ENCODE measurements at places on chromosomes 11 and 22.
A peak's percentile ranks its signal among the peaks of the same experiment; 100 is the strongest.

DNA sequence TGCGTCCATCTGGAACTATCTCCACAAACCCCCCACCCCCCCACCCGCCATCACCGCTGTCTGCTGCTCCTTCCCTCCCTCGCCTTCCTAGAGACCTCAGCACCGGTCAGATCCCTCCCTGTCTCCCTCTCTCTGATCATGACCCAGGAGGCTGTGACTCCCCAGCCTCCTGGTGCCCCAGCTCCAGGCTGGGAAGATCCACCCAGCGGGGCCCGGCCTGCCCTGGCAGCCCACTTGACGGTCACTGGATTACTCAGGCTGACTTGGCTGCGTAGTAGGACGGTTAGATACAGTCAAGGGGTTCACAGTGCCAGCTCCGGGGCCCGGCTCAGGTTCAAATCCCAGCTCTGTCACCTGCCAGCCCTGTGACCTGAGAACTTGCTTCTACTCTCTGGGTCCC, 59.3 kb downstream of the ANO1 start:
- DNase-seq: no peak

DNA sequence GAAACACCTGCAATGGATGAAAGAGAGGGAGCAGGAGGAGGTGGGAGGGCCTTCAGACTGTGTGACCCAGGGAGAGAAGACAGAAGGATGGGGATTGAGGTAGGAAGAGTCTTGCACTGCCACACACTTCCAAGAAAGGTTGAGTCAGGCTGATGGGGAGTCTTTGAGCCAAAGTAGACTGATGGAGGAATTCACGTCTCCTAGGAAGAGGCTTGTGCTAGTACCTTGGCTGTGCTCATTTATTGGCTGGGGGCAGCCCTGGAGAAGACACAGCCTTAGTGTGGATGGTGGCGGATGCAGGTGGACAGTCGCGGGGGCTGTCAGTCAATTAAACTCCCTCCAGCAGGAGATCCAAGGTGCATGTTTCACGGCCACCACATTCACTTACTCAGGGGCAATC, 16.2 kb upstream of the ACCSL start:
- no peak for DNase-seq

GRCh38 chr11:46360878-46361277, 13.6 kb downstream of the DGKZ start:
- no peak for DNase-seq

GRCh38 chr11:26096451-26096850, 235.5 kb upstream of the ANO3 start:
- peak; percentile 45 for DNase-seq

- peak; percentile 64 for DNase-seq
Measured at GRCh38 chr11:113994077-113994954, 19.4 kb downstream of the HTR3A start.

DNA sequence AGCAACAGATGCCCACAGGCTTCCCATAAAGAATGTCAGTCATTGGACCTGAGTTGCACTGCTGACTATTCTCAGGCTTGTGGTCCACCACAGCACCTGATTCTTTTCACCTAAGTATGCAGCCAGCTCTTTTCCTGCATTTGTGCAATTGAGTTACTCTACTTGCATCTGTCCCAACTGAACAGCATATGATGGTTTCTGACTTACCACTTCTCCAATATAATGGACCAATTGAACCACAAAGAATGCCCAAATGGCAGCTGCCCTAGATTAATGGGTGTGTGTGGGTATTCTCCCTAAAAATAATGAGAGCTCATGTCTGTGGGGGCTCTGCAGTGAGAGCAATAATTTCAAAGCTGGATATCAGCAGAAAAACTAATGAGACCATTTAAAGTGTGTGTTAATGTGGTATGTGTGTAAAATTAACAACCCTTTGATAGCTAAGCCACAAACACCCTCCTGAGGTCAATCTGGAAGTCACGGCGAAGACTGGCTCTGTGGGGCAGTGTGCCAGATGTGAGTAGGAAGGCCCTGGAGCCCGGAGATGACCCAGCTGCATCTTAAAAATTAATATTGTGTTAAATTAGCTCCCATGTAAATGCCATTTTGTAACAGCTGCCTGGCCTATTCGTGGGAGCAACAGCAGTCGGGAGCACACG, 43.8 kb downstream of the SC5D start:
- no peak for DNase-seq

DNA sequence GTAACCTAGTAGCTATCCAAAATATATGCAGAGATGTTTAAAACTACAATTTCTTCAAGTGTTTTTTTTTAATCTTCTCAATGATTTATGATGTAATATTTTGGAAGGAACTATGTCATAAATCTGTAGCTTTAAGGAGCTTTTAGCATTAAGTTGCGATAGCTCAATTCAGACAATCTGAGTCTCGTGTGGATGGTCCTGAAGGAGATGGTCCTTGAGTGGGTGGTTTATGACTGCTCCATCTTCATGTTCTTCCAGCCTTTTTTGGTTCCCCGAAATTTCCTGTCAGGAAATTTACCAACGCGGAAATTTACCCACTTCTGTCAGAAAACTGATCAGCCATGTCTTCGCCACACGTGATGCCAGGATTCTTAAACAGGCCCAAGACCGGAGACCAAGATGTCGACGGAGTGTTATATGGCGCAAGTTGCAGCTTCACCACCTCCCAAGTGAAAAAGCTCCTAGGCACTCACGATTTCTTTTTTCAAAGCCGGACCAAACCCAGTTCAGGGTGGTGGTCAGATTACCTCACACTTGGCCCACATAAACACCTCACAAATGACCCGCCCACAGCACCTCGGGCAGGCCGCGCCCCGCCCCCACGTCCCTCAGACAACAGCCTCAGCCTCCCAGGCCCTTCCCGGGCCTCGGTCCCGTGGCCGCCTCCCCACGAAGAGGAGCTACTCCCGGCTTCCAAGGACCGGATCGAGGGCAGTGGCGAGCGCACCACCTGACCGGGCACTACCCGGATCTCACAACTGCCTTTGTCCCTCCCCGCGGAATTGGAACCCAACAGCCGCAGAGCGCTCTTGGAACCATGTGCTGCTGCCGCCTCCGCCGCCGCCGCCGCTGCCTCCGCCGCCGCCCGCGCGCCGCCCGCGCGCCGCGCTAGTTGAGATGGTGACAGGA, at the start of gene MORC2:
TSS of gene MORC2 (minus strand) at position 760 of the 909 bp plus-strand sequence. CDS start 885 bp downstream, outside the sequence.
- no peak for DNase-seq

- peak; percentile 30 for DNase-seq
Measured at GRCh38 chr11:69014084-69014851, 1.2 kb upstream of the MRGPRF start.

DNA sequence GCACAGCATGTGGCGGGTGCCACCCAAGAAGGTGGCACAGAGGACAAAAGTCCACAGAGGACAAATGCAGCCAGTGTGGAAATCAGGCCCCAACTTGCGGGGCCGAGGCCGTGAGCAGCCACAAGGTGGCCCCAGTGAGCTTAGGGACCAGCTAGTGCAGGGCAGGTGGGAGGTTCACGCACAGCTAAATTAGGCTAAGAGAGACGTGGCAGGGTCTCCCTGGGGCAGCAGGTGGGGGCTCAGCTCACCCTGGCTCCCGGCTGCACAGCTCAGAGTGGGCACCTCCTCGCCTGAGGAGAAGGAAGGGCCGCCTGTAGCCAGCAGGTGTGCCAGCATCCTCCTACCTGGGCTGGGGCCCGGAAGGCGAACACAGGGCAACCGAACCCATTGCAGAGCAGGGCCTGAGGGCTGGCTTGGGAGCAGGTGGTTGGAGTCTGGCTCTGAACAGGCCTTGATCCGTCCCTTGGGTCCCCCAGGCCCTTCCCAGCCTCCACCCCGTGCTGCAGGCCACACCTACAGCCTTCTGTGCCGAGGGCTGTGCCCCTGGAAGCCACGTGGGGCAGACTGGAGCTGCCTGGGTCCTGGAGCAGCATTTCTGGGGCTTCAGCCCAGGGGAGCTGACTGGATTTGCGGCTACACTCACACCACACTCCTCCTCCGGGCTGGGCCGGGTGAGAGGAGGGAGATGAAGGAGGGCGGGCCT, 26.1 kb upstream of the CELSR1 start:
- DNase-seq: peak; percentile 61

DNA sequence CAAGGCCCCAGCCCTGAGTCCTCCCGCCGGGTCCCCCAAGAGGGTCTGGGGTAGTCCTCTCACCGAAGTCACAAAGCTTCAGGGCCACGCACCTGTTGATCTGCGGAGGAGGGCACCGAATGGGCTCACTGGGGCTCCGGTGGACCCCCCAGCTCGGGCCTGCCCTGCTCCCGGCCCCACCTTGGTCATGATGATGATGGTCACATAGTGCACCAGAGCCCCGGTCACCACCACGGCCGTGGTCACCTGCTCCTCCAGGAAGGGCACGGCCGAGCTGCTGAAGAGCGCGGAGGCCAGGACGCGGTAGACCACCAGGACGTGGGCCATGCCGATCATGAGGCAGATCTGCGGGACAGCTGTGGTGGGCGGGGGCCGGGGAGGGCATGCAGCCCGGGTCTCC, 13.5 kb upstream of the SIGIRR start:
- no peak for DNase-seq

DNA sequence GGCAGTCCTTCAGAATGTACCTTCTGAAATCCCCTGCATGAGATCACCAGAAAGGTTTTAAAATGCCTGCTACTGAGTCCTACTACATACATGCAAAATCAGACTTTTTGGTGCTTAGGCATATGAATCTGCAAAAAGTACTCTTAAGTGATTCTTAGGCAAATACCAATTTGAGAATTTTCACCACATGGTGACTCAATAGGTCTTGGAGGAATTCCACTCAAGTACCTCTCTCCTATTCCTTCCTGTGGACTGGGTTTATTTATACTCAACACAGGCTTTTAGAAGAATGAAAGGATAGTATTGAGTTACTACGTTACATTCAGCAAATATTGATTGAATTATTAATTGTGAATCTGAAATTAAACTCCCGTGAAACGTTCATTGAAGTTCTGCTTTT, 223.9 kb downstream of the CNTN5 start:
- no peak for DNase-seq

GRCh38 chr11:126919147-126919823, 81.3 kb downstream of the KIRREL3 start:
- no peak for DNase-seq

DNA sequence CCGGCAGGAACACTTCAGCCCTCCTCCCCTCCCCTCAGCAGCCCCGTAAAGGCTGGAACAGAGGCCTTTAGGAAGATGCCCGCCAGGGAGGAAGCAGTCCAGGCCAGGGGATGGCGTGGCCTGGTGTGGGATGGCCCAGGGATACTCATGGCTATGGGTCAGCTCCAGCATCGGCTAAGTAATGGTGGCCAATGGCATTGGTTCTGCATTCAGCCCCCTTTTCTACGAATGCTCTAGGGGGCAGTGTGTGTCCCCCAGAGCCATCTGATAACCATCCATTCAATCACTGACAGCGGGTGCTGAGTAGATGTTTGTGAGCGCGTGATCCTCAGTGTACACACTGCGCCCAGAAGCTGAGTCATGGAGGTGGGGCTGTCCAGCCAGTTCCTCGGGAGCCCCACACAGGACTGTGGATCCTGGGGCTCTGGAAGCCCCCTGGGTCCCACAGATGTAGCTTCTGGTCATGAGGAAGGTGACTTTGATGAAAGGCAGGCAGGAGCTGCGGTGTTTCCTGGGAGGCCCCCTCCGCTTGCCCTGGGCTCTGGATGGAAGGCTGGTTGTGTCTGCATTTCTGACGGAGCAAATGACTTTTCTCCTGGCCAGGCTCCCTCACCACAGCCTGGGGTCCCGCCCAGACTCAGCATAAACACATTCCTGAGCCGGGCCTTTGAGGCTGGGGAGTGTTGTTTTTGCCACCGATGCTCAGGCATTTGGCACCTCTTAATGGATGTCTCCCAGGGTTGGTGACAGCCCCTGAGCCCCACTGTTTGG, 46.5 kb downstream of the FBLN1 start:
- no peak for DNase-seq

DNA sequence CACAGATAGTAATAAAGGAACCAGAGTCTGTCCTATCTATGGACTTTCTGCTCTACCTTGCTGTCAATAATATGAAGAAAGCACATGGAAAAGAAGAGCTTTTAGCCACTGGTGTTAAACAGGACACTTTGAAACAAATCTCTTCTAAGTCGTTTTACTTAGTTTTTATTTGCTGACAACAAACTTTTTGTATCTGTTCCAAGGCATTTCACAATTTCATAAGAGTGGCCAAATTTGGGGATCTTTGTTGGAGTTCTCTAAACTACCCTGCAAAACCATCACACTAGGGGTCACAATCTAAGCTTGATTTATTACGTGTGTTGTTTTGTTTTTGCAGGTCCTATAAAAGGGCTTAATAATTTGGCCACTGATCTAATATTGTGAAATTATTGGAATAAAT, 54.4 kb downstream of the BBOX1 start:
- no peak for DNase-seq

GRCh38 chr11:30991802-30992512, 377.6 kb downstream of the DCDC1 start:
- DNase-seq: no peak

GRCh38 chr11:86774417-86774816, 25.9 kb upstream of the PRSS23 start:
- no peak for DNase-seq

- DNase-seq: no peak
Measured at GRCh38 chr22:35397095-35397904, 2.6 kb upstream of the MCM5 start.

- peak; percentile 57 for DNase-seq
Measured at GRCh38 chr11:63839508-63840355, 822 bp downstream of the MARK2 start.

GRCh38 chr11:117973503-117973860, 12.7 kb upstream of the IL10RA start:
- no peak for DNase-seq

GRCh38 chr11:99423428-99423983, 402.8 kb downstream of the CNTN5 start:
- DNase-seq: no peak

GRCh38 chr22:25212337-25212736, 7.1 kb upstream of the CRYBB2 start:
- no peak for DNase-seq

DNA sequence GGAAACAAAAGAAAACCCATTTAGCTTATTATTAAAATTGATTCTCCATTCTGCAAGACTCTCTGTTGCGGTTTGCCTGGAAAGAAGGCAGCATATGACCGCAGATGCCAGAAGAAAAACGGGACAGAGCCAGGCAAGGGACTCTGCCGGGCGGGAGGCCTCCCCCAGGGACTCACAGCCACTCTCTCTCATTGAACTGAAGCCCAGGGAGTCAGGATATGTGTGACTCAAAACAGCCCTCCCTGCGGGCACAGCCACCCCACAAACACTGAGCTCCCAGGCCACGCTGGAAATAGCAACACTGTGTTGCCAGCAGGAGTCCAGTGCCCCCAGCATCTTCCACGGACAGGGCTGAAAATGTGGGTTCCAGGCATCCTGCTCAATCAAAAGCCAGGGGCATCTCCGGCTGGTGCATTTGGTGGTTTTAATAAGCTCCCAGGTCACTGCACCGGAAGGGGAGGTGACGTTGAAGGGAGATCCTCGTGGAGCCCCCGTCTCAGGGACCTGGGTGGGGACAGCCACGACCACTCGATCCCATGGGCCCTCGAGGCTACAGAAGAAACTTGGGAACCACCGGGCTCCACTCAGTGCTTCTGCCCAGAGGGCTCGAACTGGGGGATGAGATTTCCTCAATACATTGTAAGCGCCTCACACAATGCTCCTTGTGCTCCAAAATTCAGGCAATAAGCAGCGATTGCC, 624.5 kb downstream of the TBC1D22A start:
- no peak for DNase-seq
